Posterior vena cava (tissue), 2 donors: ENCODE measurements at places on chromosomes 5 and 9. TPM values are rescaled to one million over a fixed set of nuclear protein-coding genes. Genes with fewer than 3 reads are reported as not detected.

Gene GABRB2
- 0.86 TPM for total RNA-seq

Gene C5orf15
- 29.2 TPM for total RNA-seq

DNA sequence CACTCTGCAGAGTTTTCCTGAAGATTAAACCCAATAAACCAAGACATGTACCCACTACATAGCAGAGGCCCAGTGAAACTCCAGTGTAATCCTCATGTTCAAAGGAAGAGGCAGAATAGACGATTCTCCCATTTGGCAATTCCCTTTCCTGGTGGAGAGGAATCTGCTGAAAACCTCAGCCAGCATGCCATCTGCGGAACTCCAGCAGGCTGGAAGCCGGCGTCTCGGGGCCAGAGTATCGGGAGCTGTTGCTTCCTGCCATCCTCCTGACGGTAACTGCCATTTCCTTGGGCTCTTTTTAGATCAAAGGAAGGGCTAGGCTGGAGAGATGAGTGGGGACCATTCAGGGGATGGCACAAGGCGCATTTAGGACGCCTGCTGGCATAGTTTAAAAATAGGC lies 20.5 kb downstream of the NEURL1B start:
- no peak for DNase-seq

Gene KLF4
- 82.4 TPM for total RNA-seq
